Upper lobe of right lung (tissue), 1 donor: ENCODE measurements at places on chromosomes 6 and 20. TPM values are rescaled to one million over a fixed set of nuclear protein-coding genes. Genes with fewer than 3 reads are reported as not detected.

GRCh38 chr20:44284032-44284431 lies 27.0 kb downstream of the FITM2 start:
- no peak for DNase-seq
- H3K4me1 ChIP-seq, result peaks cover 5% of the 10 kb centered on the region
- H3K36me3 ChIP-seq, result no peaks in the 10 kb centered on the region

GRCh38 chr6:35776364-35777215 lies at the start of gene CLPSL2:
CLPSL2 (plus strand) TSS chr6:35776598; CDS start chr6:35776619, 21 bp downstream.
- peaks cover 7% of the 10 kb centered on the region for H3K4me1 ChIP-seq
- H3K27me3 ChIP-seq, result peaks cover 29% of the 10 kb centered on the region
- H3K4me3 ChIP-seq, result peak within 1 kb of the TSS; percentile 48
- H3K27ac ChIP-seq, result no peak within 1 kb of the TSS

- H3K4me1 ChIP-seq, result no peaks in the 10 kb centered on the region
- no peak for DNase-seq
- peaks cover 16% of the 10 kb centered on the region for H3K27me3 ChIP-seq
- H3K4me3 ChIP-seq, result no peak overlapping the region
- H3K27ac ChIP-seq, result no peak overlapping the region
Observed at GRCh38 chr20:58835231-58835630, 15.5 kb downstream of the GNAS-AS1 start.

GRCh38 chr20:37804584-37805566 lies 98.1 kb upstream of the VSTM2L start:
- H3K27me3 ChIP-seq, result no peaks in the 10 kb centered on the region
- H3K27ac ChIP-seq, result no peak overlapping the region
- H3K36me3 ChIP-seq, result peaks cover 26% of the 10 kb centered on the region
- H3K4me3 ChIP-seq, result no peak overlapping the region
- DNase-seq, result no peak
- no peaks in the 10 kb centered on the region for H3K4me1 ChIP-seq

DNA sequence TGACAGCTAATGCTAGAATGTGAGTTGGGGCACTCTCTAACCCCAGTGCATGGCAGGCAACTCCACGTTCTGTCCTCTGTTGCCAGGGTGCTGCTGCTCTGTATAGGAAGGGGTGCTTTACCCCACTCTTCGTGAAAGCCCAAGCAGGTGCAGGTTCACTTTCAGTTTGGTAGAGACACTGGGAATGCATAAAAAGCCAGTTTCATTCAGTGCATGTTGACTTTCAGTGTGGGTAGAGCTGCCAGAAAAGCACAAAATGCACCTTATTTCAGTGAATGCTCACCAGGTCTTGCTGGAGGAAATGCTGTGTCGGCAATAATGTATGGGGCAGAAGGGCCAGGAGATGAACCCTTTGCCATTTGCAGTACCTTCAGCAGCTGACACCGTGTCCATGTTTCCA lies 62.1 kb upstream of the ADGRB3 start:
- no peaks in the 10 kb centered on the region for H3K27me3 ChIP-seq
- H3K36me3 ChIP-seq, result no peaks in the 10 kb centered on the region
- no peak for DNase-seq
- H3K4me1 ChIP-seq, result no peaks in the 10 kb centered on the region
- no peak overlapping the region for H3K4me3 ChIP-seq
- H3K27ac ChIP-seq, result no peak overlapping the region

DNA sequence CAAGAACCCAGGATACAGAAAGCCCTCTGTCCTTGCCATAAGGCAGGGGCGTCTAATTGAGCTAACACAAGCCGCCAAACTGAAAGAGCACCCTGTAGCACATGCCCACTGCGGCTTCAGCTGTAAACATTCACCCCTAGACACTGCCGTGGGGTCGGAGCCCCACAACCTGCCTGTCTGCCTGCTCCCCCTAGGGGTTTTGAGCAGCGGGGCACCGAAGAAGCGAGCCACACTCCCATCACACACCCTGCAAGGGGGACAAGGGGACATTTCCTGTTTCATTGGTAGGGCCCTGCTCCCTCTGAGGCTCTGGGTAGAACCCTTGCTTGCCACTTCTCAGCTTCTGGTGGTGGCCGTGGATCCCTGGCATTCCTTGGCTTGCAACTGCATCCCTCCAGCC lies 45.2 kb upstream of the BCLAF1 start:
- H3K27me3 ChIP-seq, result no peaks in the 10 kb centered on the region
- no peaks in the 10 kb centered on the region for H3K36me3 ChIP-seq
- no peak for DNase-seq
- no peak overlapping the region for H3K27ac ChIP-seq
- no peaks in the 10 kb centered on the region for H3K4me1 ChIP-seq
- H3K4me3 ChIP-seq, result no peak overlapping the region

- peaks cover 13% of the 10 kb centered on the region for H3K4me1 ChIP-seq
- peak within 1 kb of the TSS; percentile 37 for H3K4me3 ChIP-seq
- no peaks in the 10 kb centered on the region for H3K36me3 ChIP-seq
Observed at GRCh38 chr20:3712279-3712873, at the start of gene SIGLEC1. SIGLEC1 (minus strand) TSS chr20:3712600; CDS start chr20:3707128, 5,472 bp downstream.

Gene GPX6
- not detected for total RNA-seq

DNA sequence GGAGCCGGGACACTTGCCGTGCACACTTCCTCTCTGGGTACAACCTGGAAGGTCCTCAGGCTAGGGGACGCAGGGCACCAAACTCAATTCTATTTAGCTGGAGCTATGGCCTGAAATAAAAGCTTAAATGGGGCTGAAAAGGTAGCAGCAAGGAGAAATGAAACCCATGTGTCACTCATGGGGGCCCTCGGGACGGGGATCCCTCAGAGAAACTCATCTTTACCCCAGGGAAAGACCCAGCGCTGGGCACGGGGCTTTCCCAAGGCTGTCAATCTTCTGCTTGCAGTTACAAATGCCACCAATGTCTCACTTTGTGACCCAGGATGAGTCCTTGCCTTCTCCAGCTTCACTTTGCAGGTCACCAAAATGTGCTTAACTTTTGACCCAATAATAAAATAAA lies 16.5 kb downstream of the SNAI1 start:
- no peaks in the 10 kb centered on the region for H3K36me3 ChIP-seq
- no peak overlapping the region for H3K27ac ChIP-seq
- H3K27me3 ChIP-seq, result no peaks in the 10 kb centered on the region
- H3K4me3 ChIP-seq, result no peak overlapping the region
- peaks cover 6% of the 10 kb centered on the region for H3K4me1 ChIP-seq

DNA sequence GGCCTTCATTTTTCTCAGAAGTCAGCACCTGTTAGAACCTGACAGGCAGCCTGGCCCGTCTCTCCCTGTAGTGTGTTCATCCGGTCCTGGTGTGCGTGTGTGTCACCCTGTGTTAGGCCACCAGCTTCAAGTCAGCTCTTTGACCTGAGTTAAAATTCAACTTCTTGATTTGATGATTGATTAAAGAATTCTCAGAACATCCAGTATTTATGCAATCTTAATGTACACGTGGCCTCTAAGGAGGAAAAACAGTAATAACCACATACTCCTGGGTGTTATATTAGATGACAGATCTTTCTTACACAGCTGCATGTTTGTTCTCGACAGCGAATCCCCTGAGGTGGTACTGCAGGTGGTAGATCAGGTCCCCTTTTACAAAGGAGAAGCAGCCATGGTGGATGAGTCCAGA lies 19.1 kb upstream of the TMEM217 start:
- H3K4me3 ChIP-seq, result no peak overlapping the region
- H3K36me3 ChIP-seq, result peaks cover 3% of the 10 kb centered on the region
- no peak overlapping the region for H3K27ac ChIP-seq
- no peak for DNase-seq
- peaks cover 10% of the 10 kb centered on the region for H3K4me1 ChIP-seq
- H3K27me3 ChIP-seq, result no peaks in the 10 kb centered on the region

Gene BHLHE23
- total RNA-seq, result not detected

Gene KCNG1
- total RNA-seq, result not detected

Gene EPB41L1
- 61.4 TPM for total RNA-seq

Gene SIRPG
- total RNA-seq, result 0.81 TPM

DNA sequence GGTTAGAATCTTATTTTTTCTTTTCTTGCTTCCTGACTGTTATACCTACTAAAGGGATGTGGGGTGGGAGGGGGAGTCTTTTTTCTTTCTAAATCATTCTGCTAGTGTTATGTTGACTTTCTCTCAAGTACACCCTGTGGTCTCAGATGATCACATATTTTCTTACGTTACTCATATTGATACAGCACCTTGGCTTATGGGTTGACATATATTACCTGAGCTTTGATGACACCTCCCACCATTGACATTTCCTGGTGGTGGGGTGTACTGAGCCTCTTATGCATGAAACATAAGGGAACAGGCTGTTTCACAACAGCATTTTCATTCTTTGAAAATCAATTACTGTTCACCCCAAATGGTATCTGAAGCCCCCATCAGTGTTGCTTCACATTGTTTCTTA lies 169.8 kb downstream of the MMS22L start:
- no peak overlapping the region for H3K4me3 ChIP-seq
- H3K27ac ChIP-seq, result no peak overlapping the region
- no peaks in the 10 kb centered on the region for H3K36me3 ChIP-seq
